ENCODE measurements at places on chromosomes 13 and 19. TPM values are rescaled to one million over a fixed set of nuclear protein-coding genes. Genes with fewer than 3 reads are reported as not detected.
A peak's percentile ranks its signal among the peaks of the same experiment; 100 is the strongest.

DNA sequence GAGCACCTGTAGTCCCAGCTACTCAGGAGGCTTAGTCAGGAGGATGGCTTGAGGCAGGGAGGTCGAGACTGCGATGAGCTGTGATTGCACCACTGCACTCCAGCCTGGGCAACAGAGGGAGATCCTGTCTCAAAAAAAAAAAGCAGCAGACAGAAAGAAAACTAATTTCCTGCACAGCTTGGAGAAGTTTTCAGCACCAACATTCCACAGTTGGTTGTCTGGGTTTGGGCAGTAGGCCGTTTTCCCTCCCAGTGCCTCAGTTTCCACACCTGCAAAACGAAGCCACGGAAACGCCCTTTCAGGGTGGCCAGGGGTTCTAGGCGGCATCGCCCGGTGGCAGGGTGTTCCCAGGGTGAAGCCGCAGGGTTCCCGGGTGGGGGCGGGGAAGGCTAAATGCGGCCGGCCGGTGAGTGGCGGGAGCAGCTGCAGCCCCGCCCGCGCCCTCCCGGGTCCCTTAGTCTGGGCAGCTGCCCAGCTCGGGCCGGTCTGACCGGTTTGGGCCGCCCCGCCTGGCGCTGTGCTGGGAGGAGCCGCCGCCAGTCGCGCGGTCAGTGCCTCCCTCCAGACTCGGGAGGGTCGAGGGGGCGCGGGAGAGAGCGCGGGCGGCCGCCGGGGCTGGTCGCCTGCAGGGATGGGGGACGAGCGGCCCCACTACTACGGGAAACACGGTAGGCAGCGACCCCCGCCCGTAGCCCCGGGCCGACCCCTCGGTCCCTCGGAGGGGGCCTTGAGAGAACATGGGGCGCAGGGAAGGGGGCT lies at the start of gene SLC44A2:
Gene SLC44A2, plus strand, starts transcription at position 551 of the 759 bp plus-strand sequence. Its CDS starts 81 bp downstream, at position 632.
- peaks cover 3% of the 10 kb centered on the region for H3K4me1 ChIP-seq
- H3K4me3 ChIP-seq, result no peak within 1 kb of the TSS
- no peaks in the 10 kb centered on the region for H3K27me3 ChIP-seq
- H3K27ac ChIP-seq, result peak within 1 kb of the TSS; percentile 35

DNA sequence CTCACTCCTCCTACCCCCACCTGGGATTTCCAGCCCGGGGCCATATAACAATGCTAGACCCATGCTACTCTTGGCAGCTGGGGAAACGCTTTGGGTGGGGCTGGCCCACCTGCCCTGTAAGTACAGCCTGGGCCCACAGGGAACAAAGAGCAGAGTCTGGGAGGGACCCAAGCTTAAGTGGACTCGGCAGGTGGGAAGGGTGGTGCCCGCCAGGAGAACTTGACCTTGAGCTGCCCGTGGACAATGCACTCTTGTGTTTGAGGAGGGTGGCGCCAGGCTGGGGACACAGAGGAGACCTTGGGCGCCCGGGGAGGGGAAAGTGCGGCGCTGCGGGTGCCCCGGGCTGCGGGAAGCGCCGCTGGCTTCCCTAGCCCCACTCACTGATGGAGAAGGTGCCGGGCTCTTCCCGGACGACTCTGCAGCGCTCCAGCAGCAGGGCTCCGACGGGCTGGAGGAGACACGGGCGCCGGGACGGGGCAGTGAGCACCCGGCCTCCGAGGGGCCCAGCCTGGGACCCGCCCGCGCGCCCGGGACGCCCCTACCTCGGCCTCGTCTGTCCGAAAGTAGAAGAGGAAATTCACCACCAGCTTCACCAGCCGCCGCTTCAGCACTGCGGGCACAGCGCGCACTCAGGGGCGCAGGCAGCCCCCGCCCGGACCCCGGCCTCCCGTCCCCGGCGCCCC lies 607 bp downstream of the PLEKHJ1 start:
- H3K36me3 ChIP-seq, result no peaks in the 10 kb centered on the region
- peak overlapping the region; percentile 97 for H3K27ac ChIP-seq
- peak overlapping the region; percentile 81 for H3K4me3 ChIP-seq

RFXAP gene
- 0.60 TPM for polyA plus RNA-seq

- H3K27ac ChIP-seq, result no peak overlapping the region
- no peaks in the 10 kb centered on the region for H3K36me3 ChIP-seq
- DNase-seq, result peak; percentile 87
- peaks cover 11% of the 10 kb centered on the region for H3K27me3 ChIP-seq
- H3K4me3 ChIP-seq, result no peak overlapping the region
Observed at GRCh38 chr19:10290876-10291553, 1.3 kb downstream of the ICAM5 start.

DNA sequence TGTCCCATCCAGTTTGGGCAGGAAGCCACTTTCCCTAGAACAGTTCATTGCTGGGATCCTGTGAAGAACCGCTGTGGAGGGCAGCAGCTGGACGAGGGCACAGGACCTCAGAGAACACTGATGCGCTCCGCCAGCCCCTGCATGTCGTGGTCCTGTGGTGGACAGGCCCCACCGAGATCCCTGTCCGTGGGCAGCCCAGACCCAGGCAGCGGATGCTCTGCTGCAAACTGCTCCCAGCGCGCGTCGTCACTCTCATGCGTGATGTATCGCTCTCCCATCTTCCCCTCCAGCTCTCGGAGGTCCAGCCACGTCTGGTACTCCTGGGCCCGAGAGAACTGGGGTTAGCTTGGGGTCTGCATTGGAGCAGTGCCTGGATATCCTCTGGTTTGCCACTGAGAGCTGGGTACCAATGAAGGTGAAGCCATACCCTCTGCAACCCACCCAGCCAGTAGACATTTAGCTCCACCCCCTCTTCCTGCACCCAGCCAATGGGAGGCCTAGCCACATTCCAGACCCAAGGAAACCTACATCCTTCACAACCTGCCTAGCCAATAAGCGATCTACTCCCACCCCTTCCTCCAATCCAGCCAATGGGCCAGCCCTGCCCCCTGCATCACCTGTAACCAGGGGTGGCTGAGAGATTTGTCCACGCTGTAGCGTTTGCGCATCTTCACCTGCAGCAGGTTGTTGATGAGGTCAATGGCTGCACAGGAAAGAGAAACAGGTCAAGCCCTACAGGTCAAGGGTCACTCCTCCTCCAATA lies 13.6 kb upstream of the DACT3 start:
- no peak for DNase-seq
- H3K36me3 ChIP-seq, result peaks cover 16% of the 10 kb centered on the region
- H3K4me1 ChIP-seq, result no peaks in the 10 kb centered on the region

DNA sequence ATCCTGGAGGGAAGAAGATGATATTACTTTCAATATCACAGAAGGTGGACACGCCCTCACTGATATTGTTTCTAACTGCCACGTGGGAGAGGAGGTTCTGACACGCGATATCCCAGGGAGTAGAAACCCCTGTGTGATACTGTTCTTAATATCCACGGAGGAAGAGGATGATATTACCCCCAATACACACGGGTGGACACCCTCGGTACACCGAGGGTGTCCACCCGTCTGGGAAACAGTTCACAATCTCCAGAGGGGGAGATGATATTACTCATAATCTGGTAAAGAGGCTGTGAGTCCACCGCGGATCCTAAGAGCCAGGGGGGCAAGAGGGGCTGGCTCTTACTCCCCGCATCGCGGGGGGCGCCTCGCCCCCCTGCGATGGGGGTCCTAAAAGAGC lies 29.7 kb upstream of the RGCC start:
- no peak overlapping the region for H3K4me3 ChIP-seq
- DNase-seq, result no peak
- peaks cover 6% of the 10 kb centered on the region for H3K27me3 ChIP-seq

PRX gene
- polyA plus RNA-seq, result 0.03 TPM

- no peak overlapping the region for H3K4me3 ChIP-seq
- H3K36me3 ChIP-seq, result peaks cover 44% of the 10 kb centered on the region
- no peaks in the 10 kb centered on the region for H3K27me3 ChIP-seq
- no peaks in the 10 kb centered on the region for H3K4me1 ChIP-seq
- no peak for DNase-seq
- no peak overlapping the region for H3K27ac ChIP-seq
Observed at GRCh38 chr13:32214071-32214470, 101.1 kb downstream of the ZAR1L start.

LCP1 gene
- 27.1 TPM for polyA plus RNA-seq

- no peak for DNase-seq
- no peak overlapping the region for H3K27ac ChIP-seq
- H3K36me3 ChIP-seq, result no peaks in the 10 kb centered on the region
- no peaks in the 10 kb centered on the region for H3K4me1 ChIP-seq
- no peaks in the 10 kb centered on the region for H3K27me3 ChIP-seq
- no peak overlapping the region for H3K4me3 ChIP-seq
Observed at GRCh38 chr19:48372904-48373303, 8.7 kb downstream of the SYNGR4 start.

DNA sequence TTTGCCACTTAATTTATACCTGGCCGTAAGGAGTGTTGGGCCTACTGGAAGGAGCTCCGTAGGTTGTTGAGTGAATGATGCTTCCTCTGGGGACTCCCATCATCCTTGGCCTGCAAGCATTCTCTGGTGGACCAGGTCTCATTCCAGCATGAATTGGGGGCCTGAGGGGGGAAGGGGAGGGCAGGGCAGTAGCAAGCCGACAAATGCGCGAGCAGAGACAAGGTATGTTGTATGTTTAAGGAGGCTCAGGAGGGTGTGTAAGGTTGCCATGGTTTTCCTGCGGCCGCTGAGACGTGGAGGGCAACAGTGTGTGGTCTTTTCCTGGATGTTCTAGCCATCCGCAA lies 749 bp downstream of the ZNF264 start:
- peak overlapping the region; percentile 92 for H3K4me3 ChIP-seq
- no peak overlapping the region for H3K27ac ChIP-seq
- H3K27me3 ChIP-seq, result no peaks in the 10 kb centered on the region
- peaks cover 14% of the 10 kb centered on the region for H3K4me1 ChIP-seq
- no peak for DNase-seq

DNA sequence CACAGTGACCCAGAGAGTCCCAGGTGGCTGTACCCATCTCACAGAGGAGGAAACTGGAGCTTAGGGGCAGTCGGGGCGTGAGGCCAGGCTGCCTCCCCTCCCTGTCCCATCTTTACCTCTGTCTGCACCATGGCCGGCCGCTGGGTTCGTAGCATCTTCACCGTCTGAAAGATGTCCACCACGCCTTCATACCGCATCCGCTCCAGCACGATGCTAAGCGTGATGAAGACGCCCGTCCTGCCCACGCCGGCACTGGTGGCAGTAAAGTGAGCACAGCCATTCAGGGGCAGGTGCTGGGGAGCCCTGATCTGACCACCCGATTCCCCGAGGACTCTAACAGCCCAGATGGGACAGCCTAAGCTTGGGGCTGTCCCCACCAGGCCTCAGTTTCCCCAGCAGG lies 132.8 kb downstream of the PTPRS start:
- no peaks in the 10 kb centered on the region for H3K27me3 ChIP-seq
- no peak overlapping the region for H3K27ac ChIP-seq
- no peak overlapping the region for H3K4me3 ChIP-seq

- H3K27ac ChIP-seq, result no peak overlapping the region
- no peaks in the 10 kb centered on the region for H3K4me1 ChIP-seq
- H3K27me3 ChIP-seq, result no peaks in the 10 kb centered on the region
- H3K4me3 ChIP-seq, result no peak overlapping the region
- no peak for DNase-seq
- H3K36me3 ChIP-seq, result no peaks in the 10 kb centered on the region
Observed at GRCh38 chr13:92097337-92097903, 699.0 kb downstream of the GPC5 start.

KIR2DL4 gene
- not detected for polyA plus RNA-seq

DLEU7 gene
- polyA plus RNA-seq, result 0.26 TPM

IQCN gene
- polyA plus RNA-seq, result 0.43 TPM

DNA sequence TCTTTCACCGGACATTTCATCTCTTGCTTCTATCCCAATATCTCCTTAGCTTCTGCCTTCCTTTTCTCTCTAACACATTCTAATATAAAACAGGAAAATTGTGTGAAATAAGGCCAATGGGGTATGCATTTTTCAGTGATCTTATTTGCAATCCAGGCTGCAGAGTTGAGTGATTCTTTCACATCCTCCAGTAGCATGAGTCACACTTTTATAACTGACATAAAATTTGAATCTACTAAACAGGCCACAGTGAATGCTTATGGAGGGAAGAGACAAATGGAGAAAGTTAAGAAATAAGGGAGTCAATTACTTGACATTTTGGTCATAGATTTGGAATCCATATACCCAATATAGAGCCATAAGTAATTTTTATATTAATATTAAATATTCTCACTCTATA lies 1037.0 kb upstream of the SPRY2 start:
- no peak for DNase-seq
- no peaks in the 10 kb centered on the region for H3K27me3 ChIP-seq
- no peak overlapping the region for H3K4me3 ChIP-seq

ESD gene
- polyA plus RNA-seq, result 146 TPM

- DNase-seq, result no peak
- H3K36me3 ChIP-seq, result no peaks in the 10 kb centered on the region
- no peaks in the 10 kb centered on the region for H3K27me3 ChIP-seq
- H3K4me3 ChIP-seq, result no peak overlapping the region
- no peaks in the 10 kb centered on the region for H3K4me1 ChIP-seq
Observed at GRCh38 chr19:20611866-20612265, 46.3 kb upstream of the ZNF737 start.

DNA sequence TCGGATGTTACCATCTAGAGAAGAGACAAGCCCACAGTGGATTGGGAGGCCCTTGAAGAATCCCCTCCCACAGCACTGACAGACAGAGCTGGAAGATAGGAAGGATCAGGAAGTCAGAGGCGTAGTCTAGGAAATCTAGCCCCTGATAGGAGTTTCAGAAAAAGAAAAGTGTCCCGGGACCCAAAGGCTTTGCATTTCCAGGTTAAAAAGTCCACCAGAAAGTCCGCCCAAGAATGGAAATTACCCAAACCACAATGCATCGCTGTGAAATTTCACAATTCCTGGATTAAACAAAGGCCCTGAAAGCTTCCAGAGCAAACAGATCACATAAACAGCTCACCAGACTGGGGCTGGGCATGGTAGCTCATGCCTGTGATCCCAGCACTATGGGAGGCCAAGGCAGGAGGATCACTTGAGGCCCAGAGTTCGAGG lies 146.9 kb downstream of the KDM4B start:
- peaks cover 3% of the 10 kb centered on the region for H3K36me3 ChIP-seq
- no peak for DNase-seq
- peaks cover 14% of the 10 kb centered on the region for H3K4me1 ChIP-seq
- H3K4me3 ChIP-seq, result no peak overlapping the region
- no peaks in the 10 kb centered on the region for H3K27me3 ChIP-seq

DNA sequence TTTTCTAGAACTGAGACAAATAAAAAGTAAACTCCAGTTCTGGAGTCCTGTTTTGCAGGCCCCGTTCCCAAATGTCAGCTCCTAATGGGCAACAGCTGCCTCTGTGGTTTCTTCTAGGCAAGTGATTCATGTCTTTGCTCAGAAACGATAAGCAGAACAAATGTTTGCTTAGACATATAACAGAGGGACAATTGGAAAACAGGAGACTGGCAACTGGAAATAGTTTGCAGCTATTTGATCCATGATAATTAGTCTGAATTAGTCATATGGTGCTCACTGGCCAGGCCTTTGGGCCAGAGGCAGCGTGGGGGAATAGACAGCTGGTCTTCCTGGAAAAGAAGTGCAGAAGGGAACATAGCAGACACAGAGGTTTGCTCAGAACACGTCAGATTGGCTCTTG lies 29.2 kb upstream of the TSHZ3 start:
- H3K27me3 ChIP-seq, result peaks cover 3% of the 10 kb centered on the region
- no peak overlapping the region for H3K4me3 ChIP-seq
- no peak overlapping the region for H3K27ac ChIP-seq
- H3K4me1 ChIP-seq, result no peaks in the 10 kb centered on the region
- DNase-seq, result no peak

- no peak for DNase-seq
- no peaks in the 10 kb centered on the region for H3K36me3 ChIP-seq
- no peak overlapping the region for H3K27ac ChIP-seq
- H3K4me1 ChIP-seq, result no peaks in the 10 kb centered on the region
- H3K27me3 ChIP-seq, result no peaks in the 10 kb centered on the region
Observed at GRCh38 chr13:26060357-26060756, 8.5 kb upstream of the SHISA2 start.

Measured in liver (tissue), 10 donors.